Hepatocyte (in vitro differentiated cells): ENCODE measurements at places on chromosomes 4 and X. TPM values are rescaled to one million over a fixed set of nuclear protein-coding genes. Genes with fewer than 3 reads are reported as not detected.

LINC00632 gene
- polyA plus RNA-seq, result 48.3 and 51.5 TPM in 2 replicates

S100G gene
- 4.1 and 8.1 TPM in 2 replicates for polyA plus RNA-seq

CLCN5 gene
- polyA plus RNA-seq, result 10.7 and 11.0 TPM in 2 replicates

STK26 gene
- polyA plus RNA-seq, result 25.2 and 29.3 TPM in 2 replicates

DOCK11 gene
- 7.6 and 8.1 TPM in 2 replicates for polyA plus RNA-seq

CXCL11 gene
- not detected in 2 replicates for polyA plus RNA-seq

ATP2B3 gene
- 0.07 and 0.12 TPM in 2 replicates for polyA plus RNA-seq

SPANXN4 gene
- polyA plus RNA-seq, result not detected in 2 replicates

HPGD gene
- polyA plus RNA-seq, result 57.4 and 76.9 TPM in 2 replicates

UGT2A1 gene
- not detected in 2 replicates for polyA plus RNA-seq
